Activated CD4-positive, alpha-beta memory T cell treated with anti-CD3 and anti-CD28 coated beads for 36 hours (primary cell): ENCODE measurements at places on chromosomes 6 and 20. TPM values are rescaled to one million over a fixed set of nuclear protein-coding genes. Genes with fewer than 3 reads are reported as not detected.

GRCh38 chr20:43590392-43591303 lies at the start of gene IFT52:
TSS of gene IFT52 (plus strand) at chr20:43590937. CDS start at chr20:43594699, 3,762 bp downstream.
- peak within 1 kb of the TSS; percentile 96 for H3K27ac ChIP-seq
- peaks cover 12% of the 10 kb centered on the region for H3K4me1 ChIP-seq
- H3K27me3 ChIP-seq, result no peaks in the 10 kb centered on the region
- peak within 1 kb of the TSS; percentile 86 for H3K4me3 ChIP-seq

KIF25 gene
- not detected for total RNA-seq

DNA sequence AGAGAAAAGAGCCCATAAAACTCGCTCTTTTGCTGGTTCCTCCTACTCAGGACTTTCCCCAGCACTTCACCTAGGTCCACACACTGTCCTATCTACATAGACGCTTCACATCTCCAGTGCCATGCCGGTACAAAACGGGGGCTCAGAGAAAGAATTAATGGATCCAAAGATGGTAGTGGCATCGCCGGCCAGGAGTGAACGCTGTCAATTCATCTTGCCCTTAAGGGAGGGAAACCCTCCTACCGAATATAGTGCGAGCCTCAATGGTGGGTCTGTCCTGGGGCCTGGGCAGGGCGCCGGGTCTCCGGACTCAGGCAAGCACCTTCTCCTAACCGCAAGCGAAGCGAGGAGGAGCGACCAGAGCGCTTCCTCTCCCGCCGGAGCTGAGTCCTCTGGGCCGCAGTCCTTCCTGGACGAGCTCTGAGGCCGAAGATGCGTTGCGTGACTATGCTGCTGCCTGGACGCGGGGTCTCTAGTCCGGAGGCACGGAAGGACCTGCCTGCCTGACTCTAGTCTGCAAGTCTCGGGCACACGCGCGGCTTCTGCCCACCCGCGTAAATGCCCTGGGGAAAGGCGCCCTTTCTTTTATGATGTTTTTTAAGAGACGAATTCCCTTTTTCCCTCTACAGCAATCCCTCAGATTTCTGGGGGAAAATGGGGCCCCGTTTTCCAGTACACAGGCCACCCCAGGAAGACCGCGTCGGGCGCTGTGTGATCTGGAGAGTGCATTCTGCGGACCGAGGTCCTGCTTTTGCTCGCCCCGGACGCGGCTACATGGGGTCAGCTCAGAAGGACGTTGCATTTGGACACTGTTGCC lies 100.1 kb upstream of the PRDM1 start:
- H3K4me1 ChIP-seq, result peaks cover 41% of the 10 kb centered on the region
- no peak for DNase-seq
- H3K27ac ChIP-seq, result no peak overlapping the region
- H3K4me3 ChIP-seq, result peak overlapping the region; percentile 46

DNA sequence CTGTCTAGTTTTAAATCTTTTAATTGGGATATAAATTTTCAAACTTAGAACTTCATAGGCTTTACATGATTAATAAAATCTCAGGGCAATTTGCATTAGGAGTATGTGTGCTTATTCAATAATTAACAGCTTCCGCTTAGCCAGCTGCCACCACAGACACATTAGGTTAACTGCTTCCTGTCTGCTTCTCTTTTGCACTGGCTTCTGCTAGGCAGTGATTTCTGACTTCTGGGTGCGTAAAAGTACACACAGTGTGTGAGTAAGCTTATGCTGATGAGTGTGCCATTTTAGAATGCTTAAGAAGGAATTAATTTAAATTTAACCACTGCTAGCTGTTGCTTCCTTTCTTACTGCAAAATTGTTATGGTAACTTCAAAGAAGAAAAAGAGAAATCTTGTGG lies 73.9 kb downstream of the F13A1 start:
- H3K4me3 ChIP-seq, result no peak overlapping the region
- H3K36me3 ChIP-seq, result no peaks in the 10 kb centered on the region
- H3K27me3 ChIP-seq, result peaks cover 15% of the 10 kb centered on the region
- H3K27ac ChIP-seq, result no peak overlapping the region
- DNase-seq, result no peak

- H3K4me1 ChIP-seq, result no peaks in the 10 kb centered on the region
- no peak overlapping the region for H3K4me3 ChIP-seq
- no peaks in the 10 kb centered on the region for H3K36me3 ChIP-seq
- H3K27ac ChIP-seq, result no peak overlapping the region
Observed at GRCh38 chr6:38933426-38933825, 115.2 kb upstream of the GLP1R start.

DNA sequence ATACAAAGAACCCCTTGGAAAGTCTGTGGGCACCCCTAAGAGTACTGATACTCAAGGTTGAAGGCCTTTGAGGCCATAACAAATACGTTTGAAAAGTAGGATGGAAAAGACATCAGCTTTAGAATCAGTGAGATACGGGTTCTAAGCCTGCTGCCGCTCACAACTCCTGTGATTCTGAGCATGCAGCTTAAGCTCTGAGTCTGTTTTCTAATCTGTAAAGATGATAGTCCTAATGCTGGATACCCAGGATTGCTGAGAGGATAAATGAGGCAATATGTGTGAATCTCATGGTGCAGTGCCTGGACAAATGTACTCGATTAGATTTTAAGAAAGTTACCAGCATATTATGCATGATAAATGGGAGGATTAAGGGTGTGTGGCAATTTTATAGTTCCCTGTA lies 321.0 kb upstream of the HSF2 start:
- no peak overlapping the region for H3K27ac ChIP-seq
- no peaks in the 10 kb centered on the region for H3K36me3 ChIP-seq
- H3K4me3 ChIP-seq, result no peak overlapping the region
- no peak for DNase-seq
- no peaks in the 10 kb centered on the region for H3K4me1 ChIP-seq

DNA sequence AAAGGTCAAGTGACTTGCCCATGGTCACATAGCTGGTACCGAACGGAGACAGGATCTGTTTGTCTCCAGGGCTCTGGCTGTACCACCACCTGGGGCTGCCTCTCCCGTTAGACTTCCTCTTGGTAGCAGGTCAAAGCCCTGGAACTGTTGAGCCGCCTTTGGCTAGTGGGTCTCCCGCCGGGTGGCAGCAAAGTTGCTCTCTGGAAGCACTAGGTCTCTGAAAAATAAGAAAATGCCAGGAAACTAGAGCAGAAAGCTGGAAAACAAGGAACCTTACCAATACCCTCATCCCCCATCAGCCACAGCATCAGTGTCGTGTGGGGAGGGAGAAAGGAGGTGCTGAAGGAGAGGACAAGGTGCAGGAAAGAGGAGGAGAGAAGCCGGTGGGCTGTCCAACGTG lies 291.0 kb upstream of the SUPT3H start:
- H3K4me3 ChIP-seq, result no peak overlapping the region
- H3K4me1 ChIP-seq, result peaks cover 21% of the 10 kb centered on the region
- no peaks in the 10 kb centered on the region for H3K36me3 ChIP-seq
- DNase-seq, result no peak
- peaks cover 10% of the 10 kb centered on the region for H3K27me3 ChIP-seq
- no peak overlapping the region for H3K27ac ChIP-seq

TINAG gene
- total RNA-seq, result not detected

- peaks cover 2% of the 10 kb centered on the region for H3K27me3 ChIP-seq
- no peak overlapping the region for H3K4me3 ChIP-seq
- H3K27ac ChIP-seq, result no peak overlapping the region
- no peaks in the 10 kb centered on the region for H3K4me1 ChIP-seq
- DNase-seq, result no peak
Observed at GRCh38 chr6:56383160-56383559, 135.8 kb upstream of the COL21A1 start.

TGM2 gene
- total RNA-seq, result not detected

SLC17A3 gene
- total RNA-seq, result 0.43 TPM

GRCh38 chr6:75546381-75546780 lies 52.8 kb upstream of the FILIP1 start:
- H3K36me3 ChIP-seq, result no peaks in the 10 kb centered on the region
- H3K27ac ChIP-seq, result no peak overlapping the region
- H3K27me3 ChIP-seq, result no peaks in the 10 kb centered on the region
- peaks cover under 1% of the 10 kb centered on the region for H3K4me1 ChIP-seq
- DNase-seq, result no peak

DNA sequence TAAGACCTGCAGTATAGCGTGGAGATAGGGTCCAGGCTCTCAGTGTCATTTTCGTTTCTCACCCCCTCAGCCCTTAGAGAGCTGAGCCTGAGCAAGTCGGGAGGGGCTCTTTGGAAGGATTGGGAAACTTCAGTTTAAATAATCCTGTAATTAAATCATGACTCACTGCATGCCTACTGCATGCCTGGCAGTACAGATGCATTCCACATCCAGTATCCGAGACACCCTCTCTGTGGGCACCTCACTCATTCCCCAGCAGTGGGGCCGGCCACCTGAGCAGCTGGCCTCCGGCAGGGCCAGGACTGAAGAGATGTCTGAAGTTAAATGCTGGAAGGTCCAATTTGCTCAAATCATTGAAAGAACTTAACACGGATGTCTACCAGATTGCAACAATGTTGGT lies 316.6 kb downstream of the THBS2 start:
- peaks cover 25% of the 10 kb centered on the region for H3K27me3 ChIP-seq
- H3K4me3 ChIP-seq, result no peak overlapping the region
- H3K27ac ChIP-seq, result no peak overlapping the region
- no peaks in the 10 kb centered on the region for H3K36me3 ChIP-seq

SYNDIG1 gene
- total RNA-seq, result not detected

GRCh38 chr6:115898246-115898645 lies 162.4 kb downstream of the FRK start:
- no peak for DNase-seq
- no peaks in the 10 kb centered on the region for H3K4me1 ChIP-seq
- H3K27me3 ChIP-seq, result peaks cover 1% of the 10 kb centered on the region
- H3K4me3 ChIP-seq, result no peak overlapping the region
- no peak overlapping the region for H3K27ac ChIP-seq
- H3K36me3 ChIP-seq, result no peaks in the 10 kb centered on the region

NKX2-2 gene
- not detected for total RNA-seq

PRSS16 gene
- total RNA-seq, result 2.3 TPM

- H3K4me1 ChIP-seq, result no peaks in the 10 kb centered on the region
- no peak overlapping the region for H3K27ac ChIP-seq
- no peaks in the 10 kb centered on the region for H3K36me3 ChIP-seq
- peaks cover 3% of the 10 kb centered on the region for H3K27me3 ChIP-seq
Observed at GRCh38 chr20:36541768-36542488, 609 bp downstream of the MYL9 start.

CYP24A1 gene
- 0.92 TPM for total RNA-seq

PRR18 gene
- not detected for total RNA-seq

- no peak overlapping the region for H3K27ac ChIP-seq
- no peaks in the 10 kb centered on the region for H3K36me3 ChIP-seq
- H3K4me3 ChIP-seq, result no peak overlapping the region
Observed at GRCh38 chr6:148432462-148433195, 90.0 kb downstream of the SASH1 start.

PACRG gene
- not detected for total RNA-seq

VARS1 gene
- total RNA-seq, result 141 TPM

GRCh38 chr6:26538572-26538902 lies 371 bp downstream of the HMGN4 start:
- H3K4me1 ChIP-seq, result peaks cover 64% of the 10 kb centered on the region
- peak overlapping the region; percentile 84 for H3K4me3 ChIP-seq
- peaks cover 26% of the 10 kb centered on the region for H3K36me3 ChIP-seq

GRCh38 chr6:119672725-119673124 lies 323.2 kb upstream of the MAN1A1 start:
- no peaks in the 10 kb centered on the region for H3K36me3 ChIP-seq
- H3K27ac ChIP-seq, result no peak overlapping the region
- no peaks in the 10 kb centered on the region for H3K4me1 ChIP-seq
- H3K4me3 ChIP-seq, result no peak overlapping the region

GRCh38 chr20:2385496-2385895 lies 4.8 kb downstream of the TGM6 start:
- no peaks in the 10 kb centered on the region for H3K36me3 ChIP-seq
- peaks cover 11% of the 10 kb centered on the region for H3K4me1 ChIP-seq
- no peak overlapping the region for H3K27ac ChIP-seq
- no peak for DNase-seq

DNA sequence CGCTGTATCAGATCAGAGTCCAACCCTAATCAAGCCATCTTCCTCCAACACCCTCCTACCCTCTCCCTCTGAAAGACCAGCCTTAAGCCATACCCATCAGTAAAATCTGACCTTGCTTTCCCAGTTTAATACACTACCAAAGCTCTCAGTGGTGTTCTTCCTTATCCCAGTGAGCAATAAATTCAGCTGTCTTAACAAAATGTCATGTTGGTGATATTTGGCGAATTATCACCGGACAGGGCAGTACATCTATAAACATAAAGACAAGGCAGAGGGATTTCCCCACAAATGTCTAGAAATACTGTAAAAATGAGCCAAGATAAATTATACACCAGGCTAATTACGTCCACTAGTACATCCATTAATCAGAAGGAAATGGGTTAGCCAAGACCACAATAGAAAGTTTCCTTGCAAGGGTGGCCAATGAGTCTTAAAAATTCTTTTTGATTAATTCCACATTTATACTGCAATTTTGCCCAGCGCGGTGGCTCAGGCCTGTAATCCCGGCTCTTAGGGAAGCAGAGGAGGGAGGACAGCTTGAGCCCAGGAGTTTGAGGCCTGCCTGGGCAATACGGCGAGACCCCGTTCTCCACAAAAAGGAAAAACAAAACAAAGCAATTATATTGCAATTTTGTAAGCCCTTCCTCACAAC lies 905 bp downstream of the RARS2 start:
- H3K27ac ChIP-seq, result peak overlapping the region; percentile 15
- peak overlapping the region; percentile 85 for H3K4me3 ChIP-seq
- no peaks in the 10 kb centered on the region for H3K27me3 ChIP-seq
- DNase-seq, result no peak
- peaks cover 51% of the 10 kb centered on the region for H3K4me1 ChIP-seq

ATF6B gene
- 67.4 TPM for total RNA-seq

GRCh38 chr6:2876210-2877056 lies 26.7 kb downstream of the SERPINB9 start:
- peak overlapping the region; percentile 80 for H3K4me3 ChIP-seq
- no peaks in the 10 kb centered on the region for H3K27me3 ChIP-seq
- H3K27ac ChIP-seq, result peak overlapping the region; percentile 90
- peaks cover 81% of the 10 kb centered on the region for H3K4me1 ChIP-seq
- DNase-seq, result peak; percentile 44
- peaks cover 4% of the 10 kb centered on the region for H3K36me3 ChIP-seq

GRCh38 chr20:13271977-13272975 lies 51.2 kb downstream of the ISM1 start:
- no peak overlapping the region for H3K4me3 ChIP-seq
- H3K27ac ChIP-seq, result no peak overlapping the region
- peaks cover 18% of the 10 kb centered on the region for H3K36me3 ChIP-seq
- DNase-seq, result no peak
